ENCODE measurements at places on chromosomes 5 and 9.

- DNase-seq, result no peak
These were observed 1406.5 kb upstream of the ACO1 start for GRCh38 chr9:30977965-30978364.

DNA sequence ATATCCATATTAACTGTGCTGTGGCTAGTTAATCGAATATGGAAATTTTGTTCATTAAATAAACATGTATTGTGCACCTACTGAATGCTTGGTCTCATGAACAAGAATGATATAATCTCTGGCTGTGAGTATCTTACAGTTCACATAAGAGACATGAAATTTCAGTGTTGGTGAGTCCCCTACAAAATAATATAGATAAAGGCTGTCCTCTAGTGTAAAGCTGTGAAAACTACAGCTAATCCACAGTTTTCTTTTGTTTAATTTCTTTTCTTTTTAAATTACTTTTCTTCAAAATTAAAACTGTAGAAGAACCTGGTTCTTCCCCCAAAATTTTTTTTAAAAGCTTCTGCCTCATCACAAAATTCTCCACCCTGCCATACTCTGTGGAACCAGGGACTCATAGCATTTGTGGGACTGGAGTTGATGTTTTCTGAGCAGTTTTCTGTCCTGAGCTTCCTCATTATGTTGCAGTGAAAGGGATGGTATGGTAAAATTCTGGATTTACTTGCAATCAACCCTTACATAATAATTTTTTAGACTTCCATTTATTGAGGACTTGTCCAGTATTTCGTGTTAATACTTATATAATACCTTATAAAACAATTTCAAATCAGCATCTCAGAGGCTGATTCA lies 135.0 kb downstream of the STK32A start:
- no peak for DNase-seq

- DNase-seq, result peak; percentile 1
These were observed 162.7 kb downstream of the ZNF608 start for GRCh38 chr5:124583469-124584350.

DNA sequence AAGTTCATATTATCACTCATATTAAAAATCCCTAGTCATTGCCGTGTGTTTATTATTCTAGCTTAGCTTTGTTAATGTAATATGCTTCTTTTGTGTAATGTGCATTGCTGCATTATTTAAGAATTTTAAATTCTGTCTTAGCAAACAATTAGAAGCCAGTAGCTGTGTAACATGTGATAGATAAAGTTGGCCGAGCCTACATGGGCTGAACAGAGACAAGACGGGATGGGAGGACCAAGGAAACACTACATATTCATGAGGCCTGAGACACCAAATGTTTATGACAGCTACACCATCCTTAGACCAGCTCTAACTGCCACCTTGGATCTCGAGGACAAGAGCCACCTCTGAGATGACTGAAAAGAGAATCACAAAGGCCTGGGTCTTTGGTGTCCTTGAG lies 51.0 kb upstream of the COL15A1 start:
- DNase-seq, result no peak

DNA sequence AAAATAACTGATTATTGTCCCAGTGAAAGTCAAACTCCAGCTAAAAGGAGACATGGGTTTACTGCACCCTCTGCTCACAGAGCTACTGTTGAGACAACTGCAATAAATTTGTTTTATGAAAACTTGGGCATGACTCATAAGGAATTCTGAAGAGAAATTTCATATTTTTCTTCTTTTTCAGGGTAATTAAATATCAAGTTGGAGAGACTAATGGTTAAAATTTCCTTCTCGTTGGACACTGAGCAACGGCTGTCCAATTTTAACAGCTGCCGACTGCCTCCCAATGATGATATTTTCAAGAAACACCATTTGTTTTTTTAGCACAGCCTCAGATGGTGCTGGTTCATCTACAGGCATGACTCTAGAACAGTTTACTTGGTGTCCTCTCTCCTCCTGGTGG lies 259.2 kb upstream of the RGMB start:
- DNase-seq, result no peak

- DNase-seq, result no peak
These were observed 57.6 kb downstream of the OTULIN start for GRCh38 chr5:14721990-14722656.

GRCh38 chr5:133400831-133401351 lies 211.4 kb downstream of the FSTL4 start:
- DNase-seq, result no peak

GRCh38 chr5:121681229-121681855 lies 170.3 kb upstream of the FTMT start:
- DNase-seq, result no peak

DNA sequence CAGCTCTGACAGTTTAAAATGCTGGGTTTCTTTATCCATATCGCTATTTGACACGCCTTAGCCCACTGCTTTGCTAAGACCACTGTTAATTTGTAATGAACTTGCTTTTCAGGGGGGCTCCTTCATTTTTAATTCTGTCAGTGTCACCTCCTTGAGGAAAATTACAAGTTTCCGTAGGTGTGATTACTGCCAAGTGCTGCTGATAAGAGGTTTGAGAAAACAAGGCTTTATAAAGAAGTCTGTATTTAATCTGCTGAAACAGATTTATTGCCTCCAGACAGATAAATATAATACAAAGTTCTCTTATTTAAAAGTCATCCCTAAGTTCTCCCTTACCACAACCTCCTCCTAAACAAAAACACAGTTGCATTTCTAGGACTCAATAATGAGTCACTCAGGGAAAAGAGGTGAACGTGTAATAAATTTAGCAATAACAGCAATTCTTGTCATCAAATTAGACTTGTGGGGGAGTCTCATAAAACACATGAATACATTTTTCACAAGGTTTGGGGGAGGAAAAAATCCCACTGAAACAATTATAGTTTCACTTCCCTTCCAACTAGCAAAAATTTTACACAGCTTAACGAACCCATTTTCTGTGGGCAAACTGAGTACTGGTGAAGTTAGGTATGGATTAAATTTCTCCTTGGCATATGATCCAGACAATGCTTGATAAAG lies 72.8 kb downstream of the MAPKAP1 start:
- no peak for DNase-seq

DNA sequence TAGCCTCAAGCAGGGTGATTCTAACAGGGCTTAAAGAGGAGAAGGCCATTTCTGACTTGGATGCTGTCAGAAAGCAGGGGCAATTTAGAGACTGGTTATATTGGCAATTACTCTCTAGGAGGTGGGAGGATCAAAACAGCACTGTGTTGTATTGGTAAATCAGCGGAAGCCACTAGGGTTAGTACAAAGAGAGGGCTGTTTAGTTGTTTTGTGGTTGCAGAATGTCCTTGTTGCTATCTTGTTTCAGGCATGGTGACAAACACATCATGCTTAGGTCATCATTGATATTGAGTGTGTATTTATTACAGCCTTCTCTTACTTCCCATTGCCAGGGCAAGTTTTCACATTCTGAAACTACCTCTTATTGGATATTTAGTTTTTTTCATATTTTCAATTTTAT lies 165.3 kb downstream of the TAF11L14 start:
- no peak for DNase-seq

GRCh38 chr9:70859694-70860093 lies 261.7 kb downstream of the TRPM3 start:
- DNase-seq, result no peak

DNA sequence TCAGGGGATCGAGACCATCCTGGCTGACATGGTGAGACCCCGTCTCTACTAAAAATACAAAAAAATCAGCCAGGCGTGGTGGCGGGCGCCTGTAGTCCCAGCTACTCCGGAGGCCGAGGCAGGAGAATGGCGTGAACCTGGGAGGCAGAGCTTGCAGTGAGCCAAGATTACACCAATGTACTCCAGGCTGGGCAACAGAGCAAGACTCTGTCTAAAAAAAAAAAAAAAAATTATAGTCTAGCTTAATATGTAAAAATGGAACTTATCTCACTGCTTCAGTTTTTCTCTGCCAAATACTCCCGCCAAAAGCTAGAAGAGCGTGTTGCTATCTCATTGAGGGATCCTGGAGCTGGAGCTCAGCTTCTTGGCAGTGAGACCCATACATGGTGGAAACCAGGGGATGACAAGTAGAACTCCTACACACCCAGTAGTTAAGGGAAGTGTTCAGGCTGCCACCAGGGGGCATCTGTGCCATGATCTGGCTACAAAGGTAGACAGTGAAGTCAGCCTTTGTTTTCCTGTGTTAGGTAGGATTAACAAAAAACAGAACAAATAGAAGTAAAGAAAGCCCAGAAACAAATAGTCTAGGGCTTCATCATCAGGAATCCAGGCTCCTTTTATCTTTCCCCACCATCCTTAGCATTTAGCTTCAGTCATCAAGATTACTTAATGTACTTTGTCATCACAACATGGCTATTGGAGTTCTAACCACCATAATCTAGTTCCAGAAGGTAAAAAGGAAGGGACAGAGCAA lies 33.6 kb upstream of the GLIPR2 start:
- peak; percentile 85 for DNase-seq

DNA sequence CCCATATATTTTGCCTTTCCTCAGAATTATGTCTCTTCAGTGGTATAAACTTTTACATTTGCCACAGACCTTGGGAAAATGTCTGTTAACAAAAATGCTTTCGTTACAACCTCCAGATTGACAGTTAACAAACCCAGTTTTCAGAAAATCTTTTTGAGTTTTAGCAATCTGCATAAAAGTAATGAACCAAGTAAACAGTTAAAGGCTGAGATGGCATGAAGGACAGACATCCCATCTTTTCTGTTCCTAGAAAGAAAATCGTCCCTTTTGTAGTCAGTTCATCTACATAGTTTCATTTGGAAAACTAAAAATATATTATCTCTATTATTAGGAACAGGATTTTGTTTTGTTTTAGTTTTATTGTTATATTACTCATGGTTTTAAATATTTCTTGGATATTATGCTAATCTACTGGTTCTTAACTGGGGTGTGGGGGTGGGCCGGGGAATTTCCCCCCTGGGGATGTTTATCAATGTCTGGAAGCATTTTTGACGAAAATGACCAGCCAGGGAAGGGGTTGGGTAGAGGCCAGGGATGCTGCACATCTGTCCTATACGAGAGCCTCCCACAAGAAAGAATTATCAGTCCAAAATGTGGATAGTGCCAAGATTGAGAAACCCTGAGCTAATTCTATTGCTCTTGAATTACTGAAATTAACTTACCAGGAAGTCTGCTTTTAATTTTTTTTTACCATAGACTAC lies 11.9 kb downstream of the FYB1 start:
- DNase-seq, result no peak

DNA sequence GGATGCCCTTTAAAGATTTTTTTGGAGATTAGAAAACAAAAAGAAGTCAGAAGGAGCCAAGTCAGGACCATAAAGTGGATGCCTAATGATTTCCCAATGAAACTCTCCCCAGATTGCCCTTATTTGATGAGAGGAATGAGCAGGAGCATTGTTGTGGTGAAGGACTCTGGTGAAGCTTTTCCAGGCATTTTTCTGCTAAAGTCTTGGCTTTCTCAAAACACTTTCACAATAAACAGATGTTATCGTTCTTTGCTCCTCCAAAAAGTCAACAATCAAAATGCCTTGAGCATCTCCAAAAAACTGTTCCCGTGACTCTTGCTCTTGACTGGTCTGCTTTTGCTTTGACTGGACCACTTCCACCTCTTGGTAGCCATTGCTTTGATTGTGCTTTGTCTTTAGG lies 121.8 kb downstream of the CAAP1 start:
- DNase-seq, result no peak

- no peak for DNase-seq
These were observed 153.8 kb upstream of the NR3C1 start for GRCh38 chr5:143557061-143557818.

DNA sequence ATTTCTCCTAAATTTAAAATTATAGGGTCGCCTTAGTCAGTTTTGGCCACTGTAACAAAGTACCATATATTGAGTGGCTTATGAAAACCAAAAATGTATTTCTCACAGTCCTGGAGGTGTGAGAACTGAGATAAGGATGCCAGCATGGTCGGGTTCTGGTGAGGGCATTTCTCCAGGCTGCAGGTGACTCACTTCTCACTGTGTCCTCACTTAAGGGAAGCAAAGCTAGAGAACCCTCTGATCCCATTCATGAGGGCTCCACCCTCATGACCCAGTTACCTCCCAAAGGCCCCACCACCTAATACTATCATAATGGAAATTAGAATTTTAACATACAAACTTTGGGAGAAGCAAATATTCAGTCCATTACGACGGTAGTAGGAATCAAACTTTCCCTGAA lies 75.1 kb upstream of the FBN2 start:
- no peak for DNase-seq

GRCh38 chr5:87851603-87852002 lies 417.0 kb downstream of the TMEM161B start:
- no peak for DNase-seq

- DNase-seq, result no peak
These were observed 4.7 kb upstream of the RXRA start for GRCh38 chr9:134321531-134321930.

DNA sequence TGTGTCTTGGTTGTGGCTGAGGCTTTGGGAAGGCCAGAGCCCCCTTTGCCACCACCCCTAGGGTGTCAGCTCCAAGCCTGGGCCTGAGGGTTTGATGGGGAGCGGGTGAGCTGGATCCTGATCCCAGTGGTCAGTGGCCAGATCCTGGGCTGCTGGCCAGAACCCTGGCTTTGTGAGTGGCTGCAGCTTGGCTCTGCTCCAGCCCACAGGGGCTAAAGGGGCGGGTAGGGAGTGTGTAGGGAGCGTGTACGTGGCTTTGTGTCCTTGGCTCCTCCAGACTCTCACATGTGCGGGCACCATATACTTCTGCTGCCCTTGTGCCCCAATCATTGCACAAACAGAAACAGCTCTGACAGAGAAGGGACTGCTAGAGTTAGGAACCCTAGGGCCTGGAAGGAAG lies 1.2 kb upstream of the IL11RA start:
- DNase-seq, result no peak

GRCh38 chr9:119368179-119368578 lies 1.1 kb downstream of the BRINP1 start:
- no peak for DNase-seq

GRCh38 chr9:94927762-94928670 lies 201.5 kb downstream of the AOPEP start:
- no peak for DNase-seq

GRCh38 chr9:108750661-108751215 lies 105.0 kb downstream of the ACTL7B start:
- no peak for DNase-seq

GRCh38 chr5:168328814-168329213 lies 37.4 kb downstream of the WWC1 start:
- DNase-seq, result no peak

DNA sequence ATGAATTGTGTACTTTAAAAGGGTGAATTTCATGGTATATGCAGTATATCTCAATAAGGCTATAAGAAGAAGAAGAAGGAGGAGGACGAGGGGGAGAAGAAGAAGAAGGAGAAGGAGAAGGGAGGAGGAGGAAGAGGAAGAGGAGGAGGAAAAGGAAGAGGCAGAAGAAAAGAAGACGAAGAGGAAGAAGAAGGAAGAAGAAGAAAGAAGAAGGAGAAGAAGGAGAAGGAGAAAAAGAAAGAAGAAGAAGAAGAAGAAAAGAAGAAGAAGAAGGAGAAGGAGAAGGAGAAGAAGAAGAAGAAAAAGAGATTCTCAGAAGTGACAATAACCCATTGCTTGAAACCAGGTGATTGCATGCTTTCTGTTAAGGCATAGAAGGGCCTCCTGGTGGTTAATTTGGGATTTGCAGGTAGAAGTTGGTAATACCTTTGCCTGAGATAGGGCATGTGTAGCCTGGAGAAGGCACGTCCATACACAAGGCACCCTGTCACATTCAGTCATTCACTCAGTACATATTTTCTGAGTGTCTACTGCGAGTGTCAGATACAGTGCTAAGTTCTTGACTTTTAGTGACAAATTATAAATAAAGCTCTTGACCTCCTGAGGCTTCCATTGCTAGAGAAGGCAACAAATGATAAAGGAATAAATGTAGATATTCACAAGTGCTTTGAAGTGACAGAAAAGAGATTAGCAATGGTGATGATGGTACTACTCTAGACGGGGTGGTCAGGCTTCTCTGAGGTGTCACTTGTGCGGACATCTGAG lies 231.3 kb downstream of the NPR3 start:
- DNase-seq, result no peak

Data from stimulated activated CD4-positive, alpha-beta T cell treated with anti-CD3 and anti-CD28 coated beads, Interleukin-1b, Interleukin-23, amount 100 ng/mL, for 4 hours (primary cell).